ENCODE measurements at places on chromosomes 1 and 21. TPM values are rescaled to one million over a fixed set of nuclear protein-coding genes. Genes with fewer than 3 reads are reported as not detected.

DNA sequence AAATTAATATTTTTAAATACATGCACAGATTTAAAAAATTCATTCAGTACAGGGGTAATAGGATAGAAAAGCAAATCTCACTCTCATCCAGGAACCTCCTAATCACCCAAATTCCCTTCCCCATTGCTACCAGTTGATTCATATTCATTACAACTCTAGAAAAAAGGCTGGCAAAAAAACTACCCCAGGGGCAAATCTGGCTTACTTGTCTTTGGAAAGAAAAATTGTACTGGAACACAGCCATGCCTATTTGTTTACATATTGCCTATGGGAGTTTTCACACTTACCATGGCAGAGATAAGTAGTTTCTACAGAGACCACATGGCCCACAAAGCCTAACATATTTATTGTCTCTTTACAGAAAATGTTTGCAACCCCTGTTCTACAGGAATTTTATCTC is 8.9 kb upstream of the RBM34 start:
- DNase-seq, result no peak

The KLF17 gene
- total RNA-seq, result not detected

DNA sequence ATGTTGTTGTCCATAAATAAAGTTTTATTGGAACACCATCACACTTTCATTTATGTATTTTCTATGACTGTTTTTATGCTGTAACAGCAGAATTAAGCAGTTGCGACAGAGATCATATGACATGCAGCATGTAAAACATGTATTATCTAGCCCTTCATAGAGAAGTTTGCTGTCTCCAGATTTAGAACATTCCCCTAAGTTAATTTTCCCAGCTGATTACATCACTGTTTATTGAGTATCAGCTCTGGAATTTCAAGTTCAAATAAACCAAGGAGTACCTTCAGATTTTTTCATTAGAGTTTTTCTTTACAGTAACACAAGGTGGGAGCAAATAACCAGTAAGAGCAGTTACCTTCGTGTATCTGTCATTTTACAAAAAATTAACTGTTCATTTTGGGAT is 792.8 kb downstream of the USP25 start:
- peak; percentile 33 for DNase-seq

GRCh38 chr1:87983841-87984240 is 655.2 kb downstream of the LMO4 start:
- no peak for DNase-seq

- DNase-seq, result peak; percentile 66
These were observed 93.3 kb downstream of the SSBP3 start for GRCh38 chr1:54312796-54313316.

DNA sequence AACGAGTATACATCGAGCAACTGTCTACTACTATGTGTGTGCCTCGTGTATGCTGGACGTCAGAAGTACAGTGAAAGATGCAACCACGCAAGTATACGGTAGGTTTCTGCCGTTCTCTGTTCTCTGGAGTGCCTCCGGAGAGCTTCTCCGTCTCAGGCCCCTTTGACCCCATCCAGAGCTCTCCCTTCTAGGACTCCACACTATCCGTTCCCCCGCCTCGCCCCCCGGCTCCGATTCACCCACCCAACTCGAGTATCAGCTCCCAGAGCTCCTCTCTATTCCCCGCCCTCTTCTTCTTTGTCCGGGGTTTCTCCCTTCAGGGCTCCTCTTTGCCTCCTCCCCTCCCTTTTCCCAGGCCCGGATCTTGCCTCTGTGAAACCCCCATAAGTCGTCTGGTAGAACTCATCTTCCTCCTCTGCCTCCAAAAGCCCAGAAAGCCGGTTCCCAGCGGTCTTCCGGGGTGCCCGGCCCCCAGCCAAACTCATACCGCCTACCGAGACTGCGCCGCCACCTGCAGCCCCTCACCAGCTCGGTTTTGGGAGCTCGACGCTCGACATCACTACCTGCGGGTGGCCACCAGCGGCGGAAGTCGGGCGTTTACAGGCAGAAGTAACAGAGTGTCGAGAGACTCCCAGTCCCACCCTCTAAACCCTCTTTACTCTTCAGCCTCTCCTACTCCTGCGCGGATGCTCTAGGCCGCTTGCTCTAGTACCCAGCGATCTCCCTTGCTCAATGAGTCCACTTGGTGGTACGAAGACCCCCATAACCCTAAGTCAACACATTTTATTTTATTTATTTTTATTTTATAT is at the start of gene VPS72:
Gene VPS72, minus strand, starts transcription at position 561 of the 809 bp plus-strand sequence. Its CDS starts 76 bp downstream, at position 485.
- peak; percentile 83 for DNase-seq

DNA sequence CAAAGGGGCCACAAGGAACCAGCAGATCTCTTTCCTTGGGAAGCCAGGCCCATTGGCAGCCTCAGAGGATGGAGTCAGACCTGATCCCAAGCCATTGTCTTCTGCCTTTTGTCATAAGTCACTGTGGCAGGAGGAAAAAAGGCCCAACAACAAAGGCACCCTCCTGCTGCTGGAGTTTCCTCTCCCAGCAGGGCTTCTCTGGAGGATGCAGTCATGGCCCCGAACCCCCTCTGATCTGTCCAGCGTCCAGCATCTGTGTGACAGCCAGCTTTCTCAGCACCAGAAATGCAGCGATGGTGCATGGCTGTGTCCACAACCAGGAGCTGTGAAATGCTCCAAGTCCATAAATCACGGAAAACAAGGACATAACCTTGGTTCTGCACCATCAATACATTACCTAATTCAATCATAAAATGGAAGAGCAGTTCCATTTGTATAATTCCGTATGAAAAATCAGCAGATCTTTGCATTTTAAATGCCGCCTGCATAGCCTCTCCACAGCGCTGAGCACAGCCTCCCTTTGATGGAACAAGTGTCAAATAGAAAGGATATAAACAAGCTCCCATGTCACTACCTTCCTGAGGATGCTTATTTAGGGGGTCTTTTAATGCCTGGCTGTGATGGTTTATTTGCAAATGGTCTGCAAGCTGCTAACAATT is 30.6 kb downstream of the AJAP1 start:
- DNase-seq, result no peak
